ENCODE measurements at places on chromosomes 2 and 18. TPM values are rescaled to one million over a fixed set of nuclear protein-coding genes. Genes with fewer than 3 reads are reported as not detected.

GRCh38 chr2:229118927-229119326 is 152.2 kb downstream of the PID1 start:
- no peak for DNase-seq

DNA sequence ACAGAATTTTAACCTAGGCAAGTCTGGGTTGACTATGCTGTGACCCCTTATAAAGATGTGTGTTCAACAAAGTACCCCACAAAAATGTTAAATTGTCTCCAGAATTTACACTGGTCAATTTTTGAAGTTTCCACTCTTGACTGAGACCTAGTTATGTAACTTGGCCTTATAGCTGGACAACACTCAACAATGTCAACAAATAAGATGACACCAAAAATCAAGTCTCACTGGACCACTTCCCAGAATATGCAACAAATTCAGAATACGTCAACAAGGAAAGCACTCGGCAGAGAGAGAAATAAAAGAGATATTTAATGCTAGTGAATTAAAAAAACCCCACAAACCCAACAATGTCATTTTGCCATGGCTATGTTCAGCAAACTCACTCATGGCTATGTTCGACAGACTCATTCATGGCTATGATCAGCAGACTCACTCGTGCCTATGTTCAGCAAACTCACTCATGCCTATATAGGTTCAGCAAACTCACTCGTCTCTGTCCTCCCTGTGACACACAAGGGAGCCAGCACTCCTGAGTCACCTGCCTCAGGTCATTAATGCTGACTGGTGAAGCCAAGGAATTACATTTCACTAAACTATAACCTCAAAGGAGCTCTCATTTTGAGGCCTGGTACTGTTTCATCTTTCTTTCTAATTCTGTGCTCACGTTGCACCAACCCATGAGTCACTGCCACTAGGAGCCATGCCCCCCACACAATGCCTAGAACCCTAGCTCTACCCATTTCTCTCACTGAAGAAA is 72.7 kb downstream of the PTPN2 start:
- DNase-seq: no peak

- DNase-seq: no peak
Measured at GRCh38 chr18:38475686-38476085, 910.1 kb upstream of the CELF4 start.

The NGEF gene
- total RNA-seq: 52.2 TPM

The SERPINB10 gene
- total RNA-seq: not detected

The ADD2 gene
- 13.3 TPM for total RNA-seq

DNA sequence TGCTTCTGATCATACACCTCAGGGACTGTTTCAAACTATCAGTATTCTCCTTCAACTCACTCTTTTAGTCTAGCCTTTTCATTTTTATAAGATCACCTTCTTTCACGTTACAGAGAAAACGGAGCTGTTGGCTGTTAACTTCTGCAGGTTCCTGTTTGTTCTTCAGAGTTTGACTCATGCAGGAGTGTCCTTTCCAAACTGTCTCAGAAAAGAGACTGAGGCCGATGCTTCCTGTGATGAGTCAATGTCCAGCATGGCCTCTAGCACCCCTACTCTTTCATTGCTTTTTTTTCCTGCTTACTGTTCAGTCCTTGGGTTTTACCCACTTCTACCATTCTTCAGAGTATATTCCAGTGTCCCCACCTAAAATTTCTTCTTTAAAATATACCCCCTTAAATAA is 240.8 kb upstream of the RGPD4 start:
- DNase-seq: no peak

DNA sequence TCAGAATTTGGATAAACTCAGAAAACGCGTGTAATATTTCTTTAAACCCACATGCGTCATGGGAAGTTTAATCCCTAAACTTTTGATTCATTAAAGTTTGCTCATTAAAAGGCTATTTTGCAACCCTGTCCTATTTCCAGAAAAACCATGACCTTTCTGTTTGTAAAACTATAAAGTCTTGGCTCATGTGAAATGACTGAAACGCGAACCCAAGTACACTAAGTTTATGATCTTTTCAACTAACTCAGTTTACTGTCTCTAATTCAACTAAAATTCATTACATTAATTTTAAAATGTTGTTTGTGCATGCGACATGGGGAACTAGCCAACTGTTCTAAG is 3.9 kb upstream of the RPL31 start:
- no peak for DNase-seq

The IKZF2 gene
- 5.2 TPM for total RNA-seq

The SERPINB5 gene
- total RNA-seq: 37.8 TPM

GRCh38 chr2:54510916-54511315 is 54.8 kb downstream of the SPTBN1 start:
- no peak for DNase-seq

DNA sequence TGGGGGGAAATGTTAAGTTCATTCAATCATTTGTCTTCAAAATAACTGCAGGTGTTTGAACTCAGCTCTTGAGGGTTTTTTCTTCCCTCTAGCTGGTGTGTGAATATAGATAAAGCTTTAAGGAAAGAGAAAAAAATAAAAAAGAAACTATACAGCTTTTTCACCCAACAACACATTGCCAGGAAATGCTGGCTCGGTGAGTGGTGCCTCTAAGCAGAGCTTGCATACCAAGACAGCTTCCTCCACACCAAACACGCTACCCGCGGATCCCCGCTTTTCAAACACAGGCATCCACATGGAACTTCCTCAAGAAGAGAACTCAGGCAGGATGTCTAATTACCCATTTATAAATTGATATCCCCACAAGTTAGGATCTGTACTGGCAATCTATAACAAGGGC is 69.8 kb upstream of the TANK start:
- no peak for DNase-seq
